Heart right ventricle (tissue), 16 donors: ENCODE measurements at places on chromosomes 12 and 14. TPM values are rescaled to one million over a fixed set of nuclear protein-coding genes. Genes with fewer than 3 reads are reported as not detected.
A peak's percentile ranks its signal among the peaks of the same experiment; 100 is the strongest.

DNA sequence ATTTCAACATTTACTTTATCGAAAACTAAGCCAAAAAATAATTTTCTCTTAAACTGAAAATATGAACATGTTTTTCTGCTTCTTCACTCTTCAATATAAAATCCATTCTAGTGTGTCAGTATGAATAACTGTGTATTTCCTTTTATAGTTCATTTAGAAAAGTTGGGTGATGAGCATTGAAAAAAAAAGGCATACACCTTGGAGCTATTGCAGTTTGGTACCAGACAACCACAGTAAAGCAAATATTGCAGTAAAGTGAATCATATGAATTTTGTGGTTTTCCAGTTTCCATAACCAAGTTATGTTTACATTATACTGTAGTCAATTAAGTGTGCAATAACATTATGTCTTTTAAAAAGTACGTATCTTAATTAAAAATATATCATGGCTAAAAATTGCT lies 195.0 kb upstream of the FOXG1 start:
- DNase-seq = no peak

- peak; percentile 23 for DNase-seq
These were observed 846.7 kb downstream of the TMEM121 start for GRCh38 chr14:106372870-106373652.

GRCh38 chr12:22082190-22082701 lies 36.2 kb downstream of the CMAS start:
- no peak for DNase-seq

DNA sequence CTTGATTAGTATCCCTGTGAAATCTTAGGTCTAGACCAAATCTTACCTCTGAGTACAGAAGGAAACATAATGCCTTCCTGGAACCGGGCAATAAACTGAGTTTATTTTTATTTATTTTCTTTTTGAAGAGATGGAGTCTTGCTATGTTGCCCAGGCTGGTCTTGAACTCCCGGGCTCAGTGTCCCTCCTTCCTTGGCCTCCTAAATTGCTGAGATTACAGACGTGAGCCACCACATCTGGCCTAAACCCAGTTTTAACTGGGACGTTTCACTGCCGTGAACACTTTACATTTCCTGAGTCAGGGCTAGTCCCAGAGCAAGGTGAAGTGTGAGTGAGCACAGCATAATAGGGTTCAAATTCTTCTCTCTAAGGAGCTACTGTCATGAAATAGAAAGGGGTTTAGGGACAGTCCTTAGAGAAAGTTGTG lies 671 bp downstream of the GUCY2C start:
- no peak for DNase-seq

DNA sequence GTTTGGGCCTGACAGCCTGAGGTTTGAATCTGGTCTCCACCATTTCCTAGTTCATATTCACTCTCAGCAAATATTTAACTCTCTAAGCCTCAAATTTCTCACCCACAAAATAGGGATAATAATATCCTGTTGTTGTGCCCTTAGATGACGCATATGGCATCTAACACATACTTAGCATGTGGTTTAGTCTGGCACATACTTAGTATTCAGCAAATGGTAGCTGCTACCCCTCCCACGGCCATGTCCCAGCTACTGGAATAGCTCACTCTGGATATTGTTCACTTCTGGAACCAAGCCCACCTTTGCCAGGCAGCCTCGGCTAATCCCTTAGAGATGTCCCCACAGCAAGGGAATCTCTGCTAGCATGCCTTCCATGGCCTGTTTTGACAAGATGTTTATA lies 53.3 kb downstream of the BICD1 start:
- DNase-seq = no peak

- DNase-seq = no peak
These were observed 29.7 kb downstream of the RAD9B start for GRCh38 chr12:110531741-110532333.

PXN gene
- 52.3 TPM for total RNA-seq

KRT80 gene
- 0.07 TPM for total RNA-seq

KRT2 gene
- not detected for total RNA-seq
